ENCODE measurements at places on chromosomes 11 and 22.
A peak's percentile ranks its signal among the peaks of the same experiment; 100 is the strongest.

- no peak for DNase-seq
Observed at GRCh38 chr22:46068593-46069491, 81.5 kb upstream of the PPARA start.

DNA sequence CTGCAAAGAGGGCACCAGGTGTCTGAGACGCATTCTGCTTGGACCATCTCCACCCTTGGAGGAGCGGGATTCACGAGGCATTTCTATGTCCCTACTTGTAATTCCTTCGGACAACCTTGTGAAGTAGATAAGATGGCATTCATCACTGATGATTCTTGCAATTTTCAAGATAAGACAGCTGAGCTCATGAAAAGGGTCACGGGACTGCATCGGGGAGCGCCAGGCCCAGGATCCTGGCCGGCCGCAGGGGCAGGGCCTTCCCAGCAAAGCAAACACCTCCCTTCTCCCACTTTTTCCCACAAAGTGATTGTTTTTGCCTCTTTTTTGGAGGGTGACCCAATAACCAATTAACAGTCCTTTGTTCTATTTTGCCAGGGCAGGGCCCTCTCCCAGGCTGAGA, 8.4 kb downstream of the LIF start:
- no peak for DNase-seq

GRCh38 chr11:33942954-33943353, 51.1 kb upstream of the LMO2 start:
- no peak for DNase-seq

DNA sequence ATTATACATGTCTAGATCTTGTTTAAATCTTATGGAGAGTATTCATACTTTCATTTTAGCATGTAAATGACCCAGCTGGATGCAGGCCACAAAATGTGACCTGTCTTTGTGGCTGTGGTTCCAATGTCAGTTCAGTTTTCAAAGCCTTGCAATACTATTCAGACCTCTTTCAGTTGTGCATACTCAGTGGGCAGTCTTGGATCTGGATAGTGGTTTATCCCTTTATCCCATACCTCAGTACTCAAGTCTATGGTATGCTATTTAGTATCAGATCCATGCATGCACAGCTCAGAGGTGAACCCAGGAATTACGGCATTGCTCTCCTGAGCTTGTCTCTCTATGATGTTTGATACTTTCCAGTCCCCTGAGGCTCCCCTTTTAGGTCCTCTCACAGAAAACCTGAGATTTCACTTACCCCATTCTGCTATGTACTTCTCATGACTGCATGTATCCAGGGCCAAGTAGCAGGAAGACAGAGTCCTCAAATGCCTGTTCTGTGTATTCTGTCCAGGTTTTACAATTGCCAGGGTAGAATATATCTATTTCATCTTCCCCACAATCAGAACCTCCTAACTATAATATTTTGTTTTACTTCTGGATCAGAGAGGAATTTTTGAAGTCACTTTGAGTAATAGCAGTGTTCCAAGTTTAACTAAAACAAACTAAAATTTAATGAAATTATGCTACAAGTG, 6.9 kb upstream of the P4HA3 start:
- no peak for DNase-seq

DNA sequence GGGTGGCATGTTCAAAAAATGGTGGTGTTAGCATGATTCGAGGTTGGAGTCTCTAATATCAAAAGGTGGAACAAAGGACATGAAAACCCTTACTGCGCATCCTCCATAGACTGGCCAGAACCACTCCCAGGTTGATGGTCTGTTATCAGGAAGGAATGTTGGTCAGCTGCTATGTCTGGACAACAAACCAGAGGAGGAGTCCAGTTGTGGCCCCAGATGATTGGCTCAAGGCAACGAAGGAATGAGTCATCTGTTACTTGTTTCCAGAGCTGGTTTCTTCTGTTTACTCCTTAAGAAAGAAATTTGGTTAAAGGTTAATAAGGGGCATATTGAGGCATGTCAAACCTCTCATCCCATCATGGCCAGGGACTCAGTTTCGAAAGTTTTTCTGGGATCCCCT, 56.8 kb upstream of the GRIA4 start:
- DNase-seq, result no peak

DNA sequence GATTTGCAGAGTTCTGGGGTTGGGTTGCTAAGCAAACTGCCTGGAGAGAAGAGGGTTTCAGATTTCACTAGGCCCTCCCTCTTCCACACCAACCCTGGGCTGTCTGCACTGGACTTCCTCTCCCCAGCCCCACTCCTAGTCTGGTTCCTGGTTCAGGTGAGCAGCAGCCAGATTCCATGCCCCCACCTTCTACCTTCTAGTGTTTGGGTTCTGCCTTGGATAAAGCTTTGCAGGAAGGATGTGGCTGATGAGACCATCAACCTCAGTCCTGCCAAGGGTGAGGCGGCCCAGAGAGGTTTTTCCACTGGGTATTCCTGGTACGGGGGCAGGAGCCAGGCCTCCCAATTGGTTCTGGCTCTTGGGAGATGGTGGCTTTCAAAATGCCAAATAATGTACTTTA, 68.3 kb downstream of the BCR start:
- no peak for DNase-seq

DNA sequence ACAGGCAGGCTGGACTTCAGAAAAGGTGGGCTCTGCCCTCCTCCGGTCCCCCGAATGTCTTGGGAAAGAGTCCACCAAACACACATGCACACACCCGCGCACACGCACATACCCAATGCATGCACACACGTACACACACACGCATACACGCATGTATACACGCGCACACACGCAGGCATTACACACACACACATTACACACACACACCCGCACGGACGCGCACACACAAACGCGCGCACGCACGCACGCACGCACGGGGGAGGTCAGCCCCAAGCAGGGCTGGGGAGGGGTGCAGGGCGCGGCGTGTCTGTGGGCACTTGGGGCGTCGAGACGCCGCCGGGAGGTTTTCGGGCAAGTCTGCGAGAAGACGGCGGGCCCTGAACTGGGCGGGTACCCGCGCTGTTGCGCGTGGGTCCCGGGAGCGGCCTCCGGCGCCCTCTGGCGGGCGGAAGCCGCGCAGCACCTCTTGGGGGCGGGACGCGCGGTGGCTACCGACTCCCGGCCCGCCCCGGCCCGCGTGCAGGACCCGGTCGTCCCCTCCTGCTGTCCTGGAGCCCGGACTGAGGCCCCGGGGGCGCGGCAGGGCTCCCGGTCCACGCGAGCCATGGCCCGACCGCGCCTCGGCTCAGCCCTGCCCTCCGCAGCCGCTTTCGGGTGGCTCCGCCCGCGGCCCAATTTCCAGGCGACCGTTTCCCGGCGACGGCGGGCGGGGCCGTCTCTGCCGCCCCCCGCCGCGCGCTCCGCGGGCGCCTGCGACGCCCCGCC, 3.6 kb downstream of the SEPTIN5 start:
- DNase-seq, result peak; percentile 70

DNA sequence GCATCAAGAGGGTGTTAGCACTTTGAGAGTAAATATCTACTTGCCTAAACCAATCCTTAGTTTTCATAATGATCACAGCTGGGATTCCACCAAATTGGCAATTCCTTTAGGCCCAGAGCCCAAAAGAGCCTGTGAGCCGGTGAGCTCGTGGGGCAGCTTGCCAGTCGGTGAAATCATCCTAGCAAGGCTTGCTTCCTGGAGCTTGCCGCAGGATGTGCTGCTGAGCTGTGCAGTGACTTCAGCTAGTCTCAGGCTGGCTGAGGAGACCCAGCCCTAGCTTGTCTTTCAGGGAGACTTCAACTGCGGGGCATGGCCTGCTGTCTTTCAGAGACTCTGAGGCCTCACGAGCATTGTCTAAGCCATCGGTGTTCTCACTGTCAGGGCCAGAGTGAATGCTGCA, 73.6 kb upstream of the SUSD2 start:
- DNase-seq, result no peak

- no peak for DNase-seq
Observed at GRCh38 chr11:24311974-24312373, 184.9 kb upstream of the LUZP2 start.

DNA sequence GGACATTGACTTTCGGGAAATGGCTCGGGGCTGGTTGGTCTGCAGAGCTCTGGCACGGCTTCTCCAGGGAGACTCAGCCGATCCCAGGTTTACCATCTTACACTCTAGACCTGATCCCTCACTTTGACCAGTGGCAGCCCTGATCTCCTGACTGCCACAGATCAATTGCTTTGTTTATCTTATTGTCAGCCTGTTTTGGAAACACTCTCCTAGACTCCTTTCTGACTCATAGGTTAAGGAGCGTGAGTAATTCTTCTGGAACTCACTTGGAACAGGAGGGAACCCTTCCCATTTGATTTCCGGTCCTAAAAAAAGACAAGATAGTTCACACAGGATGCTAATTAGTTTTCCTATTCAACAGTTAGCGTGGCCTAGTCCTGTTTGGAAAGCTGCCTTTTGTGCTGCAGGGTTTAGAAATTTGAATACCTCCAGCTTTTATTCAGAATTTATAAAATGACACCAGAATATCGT, 16.0 kb upstream of the BMAL1 start:
- no peak for DNase-seq

- DNase-seq, result no peak
Observed at GRCh38 chr22:22229683-22230420, 14.7 kb upstream of the VPREB1 start.

- no peak for DNase-seq
Observed at GRCh38 chr11:65915101-65915820, 3.6 kb downstream of the C11orf68 start.

DNA sequence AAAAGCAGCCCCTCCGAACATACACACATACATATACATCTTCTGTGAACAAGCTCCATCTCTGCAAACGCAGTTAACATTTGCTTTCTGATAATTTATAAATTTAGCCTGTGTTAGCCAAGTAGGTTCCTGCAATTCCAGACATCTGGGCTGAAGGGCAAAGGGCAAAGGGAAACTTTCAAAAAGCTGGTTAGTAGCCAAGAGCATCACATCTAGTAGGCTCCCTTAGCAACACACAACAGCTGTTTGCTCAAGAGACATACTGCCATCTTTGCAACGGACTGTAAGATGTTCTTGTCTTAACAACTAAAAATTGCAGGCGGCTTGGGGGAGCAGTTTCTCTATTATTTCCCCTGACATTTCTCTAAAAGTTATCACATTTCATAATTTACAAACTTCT, 134.9 kb downstream of the RBFOX2 start:
- no peak for DNase-seq

Data from stimulated activated CD4-positive, alpha-beta T cell treated with anti-CD3 and anti-CD28 coated beads, Interleukin-1b, Interleukin-23, amount 100 ng/mL, for 48 hours (primary cell).